ENCODE measurements at places on chromosomes 3 and 15. TPM values are rescaled to one million over a fixed set of nuclear protein-coding genes. Genes with fewer than 3 reads are reported as not detected.

Gene APH1B
- total RNA-seq, result 12.8 TPM

Gene TNNC1
- 36.6 TPM for total RNA-seq

Gene ZNF80
- not detected for total RNA-seq

Gene UMPS
- 55.5 TPM for total RNA-seq

Gene ASB14
- not detected for total RNA-seq

Gene GPR160
- total RNA-seq, result 2.7 TPM

GRCh38 chr3:56113908-56114307 is 354.4 kb downstream of the ERC2 start:
- DNase-seq, result no peak

DNA sequence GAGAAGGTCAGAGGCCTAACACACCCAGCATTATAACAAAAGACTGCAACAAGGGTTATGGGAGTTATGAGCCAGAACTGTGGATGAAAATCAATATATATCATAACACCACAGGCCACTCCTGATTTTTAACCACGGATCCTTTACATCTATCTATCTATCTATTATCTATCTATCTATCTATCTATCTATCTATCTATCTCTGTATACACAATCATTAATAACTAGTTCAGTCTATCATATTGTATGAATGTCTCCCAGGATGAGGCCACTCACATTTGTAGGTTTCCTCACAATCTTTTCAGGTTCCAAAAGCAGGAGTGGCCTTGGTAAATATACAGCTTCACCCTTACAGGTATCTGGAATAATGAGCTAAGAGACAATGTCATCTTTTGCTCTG is 94.2 kb downstream of the PDCD6IP start:
- no peak for DNase-seq

- no peak for DNase-seq
Measured at GRCh38 chr3:116591236-116591635, 118.3 kb upstream of the TUSC7 start.

GRCh38 chr3:97010881-97011657 is 196.7 kb downstream of the EPHA6 start:
- no peak for DNase-seq

DNA sequence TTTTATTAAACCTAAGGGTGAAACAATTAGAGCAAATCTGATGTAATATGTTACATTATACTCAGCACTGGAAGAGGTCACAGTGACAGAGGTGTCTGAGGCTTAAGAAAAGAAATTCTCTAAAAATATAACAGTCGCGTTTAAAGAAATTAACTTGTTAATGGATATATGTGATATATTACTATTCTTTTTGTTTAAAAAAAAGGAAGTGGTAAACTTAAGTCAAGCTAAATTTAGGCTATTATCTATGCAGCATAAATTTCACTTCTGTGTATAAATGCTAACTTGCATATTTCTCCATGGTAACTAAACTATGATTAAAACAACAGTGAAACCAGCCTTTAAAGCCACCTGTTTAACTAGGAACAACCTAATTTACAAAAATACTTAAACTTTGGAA is 191.3 kb downstream of the FOXP1 start:
- DNase-seq, result no peak

DNA sequence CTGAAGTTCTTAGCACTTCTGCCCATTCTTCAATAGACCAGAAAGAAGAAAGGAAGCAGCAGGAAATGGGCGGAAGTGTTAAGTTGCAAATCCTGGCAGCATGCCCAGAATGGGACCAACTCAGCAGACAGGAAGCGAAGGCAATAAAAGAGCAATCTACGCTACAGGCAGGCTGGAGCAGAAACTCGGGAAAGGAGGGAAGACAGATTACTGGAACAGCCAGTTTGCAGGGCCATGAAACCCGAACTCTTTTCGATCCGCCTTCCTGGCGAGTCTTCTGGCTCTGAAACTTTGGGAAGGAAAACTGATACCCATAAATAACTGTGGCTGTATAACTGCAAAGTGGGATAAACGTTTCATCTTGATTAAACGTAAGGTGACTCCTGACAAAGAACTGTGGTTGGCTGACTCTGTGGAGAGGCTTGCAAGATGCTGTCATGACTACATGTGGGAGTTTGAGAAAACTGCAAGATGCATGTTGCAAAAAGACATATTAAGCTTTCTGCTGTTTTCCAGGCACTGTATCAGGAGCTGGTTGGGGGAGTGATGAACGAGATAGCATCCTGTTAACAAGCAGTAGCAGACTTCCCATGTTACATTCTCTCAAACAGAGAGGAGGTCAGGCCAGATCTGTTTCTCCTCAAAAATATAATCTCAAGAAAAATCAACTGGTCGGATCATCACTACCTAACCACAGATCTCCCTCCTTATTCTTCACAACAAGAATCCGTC is 67.8 kb downstream of the FMN1 start:
- DNase-seq, result peak; percentile 90

DNA sequence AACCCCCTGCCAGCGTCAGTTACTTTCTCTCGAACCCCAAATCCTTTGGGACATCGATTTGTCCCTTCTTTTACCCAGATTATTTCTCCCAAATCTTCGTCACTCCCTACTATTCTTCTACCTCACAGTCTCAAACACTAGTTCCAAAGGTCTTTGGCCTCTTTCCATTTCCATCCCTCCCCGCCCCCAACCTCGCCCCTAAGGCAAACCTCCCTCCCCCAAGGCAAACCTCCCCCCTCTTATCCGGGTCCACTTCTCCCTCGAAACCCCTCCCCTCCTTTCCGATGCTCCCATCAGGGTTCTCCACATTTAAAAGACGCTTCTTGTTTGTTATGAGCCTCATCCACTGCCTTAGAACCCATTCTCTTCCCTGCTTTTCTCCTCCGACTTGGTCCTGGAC is 583 bp downstream of the EAF1 start:
- no peak for DNase-seq

DNA sequence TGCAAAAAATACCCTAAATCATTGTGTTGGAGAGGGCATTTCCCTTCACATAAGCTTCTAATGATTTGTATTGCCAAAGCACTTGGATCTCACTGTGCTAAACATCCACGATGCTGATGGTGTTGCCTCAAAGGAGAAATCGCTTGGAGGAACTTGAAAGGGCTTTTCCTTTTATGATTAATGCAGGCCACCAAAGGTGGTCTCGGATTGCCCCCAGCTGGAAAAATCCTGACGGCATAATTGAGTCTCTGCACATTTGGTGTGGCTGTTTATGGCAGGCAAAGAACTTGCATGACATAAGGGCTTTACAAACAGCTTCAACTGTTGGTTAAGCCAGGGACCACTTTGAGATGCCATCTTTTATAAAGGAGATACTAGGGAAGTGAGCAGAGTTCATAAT is 664.0 kb upstream of the ADAMTS9 start:
- no peak for DNase-seq

GRCh38 chr3:165459111-165459510 is 262.9 kb upstream of the SLITRK3 start:
- no peak for DNase-seq

DNA sequence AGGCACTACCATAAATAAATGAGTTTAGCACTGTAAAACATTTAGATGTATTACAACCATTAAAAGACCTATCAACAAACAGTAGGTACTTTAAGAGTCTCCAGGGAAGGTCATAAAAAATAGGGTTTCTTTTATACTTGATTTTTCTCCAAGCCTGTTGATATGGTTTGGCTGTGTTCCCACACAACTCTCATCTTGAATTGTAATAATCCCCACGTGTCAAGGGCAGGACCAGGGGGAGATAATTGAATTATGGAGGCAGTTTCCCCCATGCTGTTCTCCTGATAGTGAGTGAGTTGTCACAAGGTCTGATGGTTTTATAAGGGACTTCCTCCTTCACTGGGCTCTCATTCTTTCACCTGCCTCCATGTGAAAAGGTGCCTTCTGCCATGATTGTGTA is 468.9 kb upstream of the UBE2E2 start:
- no peak for DNase-seq

GRCh38 chr3:79973917-79974595 is 206.3 kb upstream of the ROBO1 start:
- no peak for DNase-seq

GRCh38 chr15:51114437-51115119 is 19.9 kb upstream of the TNFAIP8L3 start:
- no peak for DNase-seq

GRCh38 chr15:83626171-83626802 is 27.6 kb upstream of the ADAMTSL3 start:
- DNase-seq, result peak; percentile 74

DNA sequence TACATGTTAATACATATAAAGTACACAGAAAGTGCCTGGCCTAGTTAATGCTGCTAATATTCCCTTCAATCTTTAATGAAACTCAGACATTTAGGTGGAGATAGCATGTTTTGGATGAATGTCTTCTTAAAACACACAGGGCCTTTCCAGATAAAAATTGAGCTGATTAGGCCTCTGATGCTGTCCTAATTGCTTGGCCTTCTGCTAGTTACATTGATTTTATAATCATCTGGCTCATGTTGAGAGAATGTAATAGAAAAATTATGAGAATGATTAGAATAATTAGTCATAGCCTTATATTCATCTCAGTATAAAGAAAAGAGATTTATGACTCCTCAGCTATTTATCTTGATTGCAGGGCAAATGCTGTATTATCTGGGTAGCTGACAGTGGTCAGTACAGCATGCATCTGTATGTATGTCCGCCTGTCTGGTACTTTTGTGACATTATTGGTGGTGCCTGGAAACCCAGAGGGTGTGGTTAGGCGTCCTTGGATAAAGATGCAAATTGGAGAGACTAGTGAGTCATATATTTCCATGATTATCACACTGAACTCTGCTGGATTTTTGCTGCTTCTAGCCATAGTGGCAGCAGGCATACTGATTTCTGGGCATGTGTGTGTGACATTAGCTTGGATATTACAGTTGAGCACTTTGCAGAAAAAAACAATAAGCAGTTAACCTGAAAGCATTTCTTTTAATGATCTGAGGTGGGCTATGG is 120.8 kb downstream of the FEZF2 start:
- DNase-seq, result peak; percentile 18

GRCh38 chr3:43019006-43019809 is 40.1 kb downstream of the GASK1A start:
- DNase-seq, result no peak

- DNase-seq, result peak; percentile 48
Measured at GRCh38 chr15:66838671-66839239, 136.7 kb downstream of the SMAD6 start.

- DNase-seq, result no peak
Measured at GRCh38 chr3:48387634-48388033, 15.6 kb downstream of the FBXW12 start.

DNA sequence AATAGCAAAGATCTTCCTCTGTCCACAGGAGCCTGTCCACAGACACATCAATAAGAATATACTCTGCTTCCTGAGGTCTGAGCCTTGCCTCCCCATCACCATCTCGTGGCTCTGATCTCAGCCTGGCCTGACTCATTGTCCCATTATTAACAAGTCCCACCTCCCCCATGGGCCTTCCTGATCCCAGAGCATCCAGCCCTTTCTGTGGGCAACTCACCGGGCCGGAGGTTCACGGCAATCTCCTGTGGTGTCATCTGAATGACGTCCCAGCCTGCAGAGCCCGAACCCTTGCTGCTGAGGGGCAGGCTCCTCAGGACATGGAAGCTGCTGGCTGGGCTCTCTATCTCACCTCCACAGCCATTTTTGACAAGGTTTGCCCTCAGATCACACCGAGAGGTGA is 28.1 kb downstream of the ITGB5 start:
- DNase-seq, result peak; percentile 89

DNA sequence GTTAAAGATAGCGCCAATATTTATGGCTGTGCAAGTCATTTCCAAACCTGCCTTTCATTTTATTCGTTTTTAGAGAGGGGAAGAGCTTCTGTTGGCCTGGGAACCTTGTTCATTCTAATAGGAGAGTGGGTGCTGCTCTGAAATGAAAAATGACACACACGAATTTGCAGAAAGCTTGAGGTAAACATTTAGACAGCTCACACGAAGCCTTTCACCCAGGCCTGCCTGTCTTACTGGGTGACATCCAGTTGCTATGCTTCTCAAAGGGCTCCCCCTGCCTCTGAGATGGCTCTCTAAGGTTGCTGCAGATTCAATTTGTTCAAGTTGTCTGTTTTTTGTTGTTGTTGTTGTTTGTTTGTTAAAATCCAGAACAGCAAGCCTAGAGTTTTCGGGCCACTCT is 18.2 kb downstream of the PEX5L start:
- no peak for DNase-seq

DNA sequence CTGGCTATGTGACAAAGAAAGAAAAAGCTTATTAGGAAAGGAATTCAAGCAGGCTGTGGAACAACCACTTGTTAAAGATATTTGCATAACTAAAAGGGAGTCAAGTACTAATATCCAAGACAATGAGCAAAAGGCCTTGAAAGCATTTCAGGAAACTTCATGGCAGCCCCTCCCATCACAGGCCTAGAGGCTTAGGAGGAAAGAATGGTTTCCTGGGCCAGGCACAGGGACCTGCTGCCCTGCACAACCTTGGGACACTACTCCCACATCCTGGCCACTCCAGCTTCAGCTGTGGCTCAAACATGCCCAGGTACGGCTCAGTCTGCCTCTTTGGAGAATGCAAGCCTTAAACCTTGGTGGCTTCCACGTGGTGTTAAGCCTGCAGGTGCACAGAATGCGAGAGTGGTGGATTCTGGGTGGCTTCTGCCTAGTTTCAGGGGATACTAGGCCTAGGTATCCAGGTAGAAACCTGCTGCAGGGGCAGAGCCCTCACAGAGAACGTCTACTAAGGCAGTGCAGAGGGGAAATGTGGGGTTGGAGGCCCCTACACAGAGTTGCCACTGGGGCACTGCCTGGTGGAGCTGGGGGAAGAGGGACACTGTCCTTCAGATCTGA is 121.6 kb downstream of the OPA1 start:
- no peak for DNase-seq

DNA sequence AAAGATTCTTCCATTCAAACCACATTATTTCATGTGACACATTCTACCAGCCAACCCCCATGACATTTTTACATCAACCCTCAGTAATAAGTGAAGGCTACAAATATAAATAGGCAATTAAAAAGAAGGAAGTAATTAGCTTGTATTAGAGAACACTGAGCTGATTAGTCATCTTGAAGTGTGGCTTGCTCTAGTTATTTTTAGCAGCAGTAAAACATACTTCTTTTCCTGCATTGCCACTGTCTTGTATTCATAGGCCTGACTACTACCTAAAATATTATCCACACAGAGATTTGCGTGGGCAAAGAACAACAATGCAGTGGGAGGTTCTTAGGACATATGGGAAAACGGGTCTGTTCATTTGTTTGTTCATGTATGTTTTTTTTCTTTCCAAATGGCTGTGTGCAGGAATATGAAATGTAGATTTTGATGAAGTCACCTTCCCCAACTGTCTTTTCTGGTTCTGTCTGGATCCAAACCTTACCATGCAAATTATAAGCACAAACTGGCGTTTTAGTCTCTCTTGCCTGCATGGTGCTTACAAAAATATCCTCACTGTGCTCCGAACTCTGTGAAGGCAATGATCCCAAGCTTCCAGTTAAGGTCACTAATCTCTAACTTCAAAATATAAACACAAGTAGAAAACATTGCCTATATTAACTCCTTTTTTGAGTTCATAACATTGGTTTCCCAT is 31.5 kb upstream of the TM4SF4 start:
- peak; percentile 69 for DNase-seq

Data from A172 (cell line).